ENCODE measurements at places on chromosomes 16 and 17. TPM values are rescaled to one million over a fixed set of nuclear protein-coding genes. Genes with fewer than 3 reads are reported as not detected.

Gene WSCD1
- 30.1 TPM for total RNA-seq

Gene TANC2
- total RNA-seq: 36.3 TPM

Gene CLEC18A
- 0.57 TPM for total RNA-seq

Gene TP53TG3B
- not detected for total RNA-seq

Gene HCFC1R1
- 19.9 TPM for total RNA-seq

Gene YPEL3
- total RNA-seq: 16.8 TPM

Gene USP43
- total RNA-seq: 0.98 TPM

Gene MYH1
- not detected for total RNA-seq
